ENCODE measurements at places on chromosomes 5 and 9.

DNA sequence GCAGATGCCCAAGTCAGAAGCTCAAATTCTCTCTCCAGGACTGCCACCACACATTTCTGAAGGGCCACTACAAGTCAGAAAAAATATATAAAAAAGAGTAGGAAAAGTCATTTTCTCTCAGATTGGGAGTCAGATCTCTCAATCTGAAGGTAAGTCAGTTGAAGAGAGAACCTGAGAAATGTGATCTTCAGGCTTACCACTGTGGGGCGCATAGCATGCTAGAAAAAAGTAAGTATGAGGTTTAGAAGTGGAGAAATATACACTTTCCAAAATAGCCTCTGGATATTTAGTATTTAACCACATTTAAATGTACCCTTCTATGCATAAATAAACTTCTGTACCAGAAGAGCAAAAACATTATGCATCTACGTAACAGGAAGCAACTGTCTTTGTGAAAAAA, 800.7 kb upstream of the CTNND2 start:
- DNase-seq: no peak

DNA sequence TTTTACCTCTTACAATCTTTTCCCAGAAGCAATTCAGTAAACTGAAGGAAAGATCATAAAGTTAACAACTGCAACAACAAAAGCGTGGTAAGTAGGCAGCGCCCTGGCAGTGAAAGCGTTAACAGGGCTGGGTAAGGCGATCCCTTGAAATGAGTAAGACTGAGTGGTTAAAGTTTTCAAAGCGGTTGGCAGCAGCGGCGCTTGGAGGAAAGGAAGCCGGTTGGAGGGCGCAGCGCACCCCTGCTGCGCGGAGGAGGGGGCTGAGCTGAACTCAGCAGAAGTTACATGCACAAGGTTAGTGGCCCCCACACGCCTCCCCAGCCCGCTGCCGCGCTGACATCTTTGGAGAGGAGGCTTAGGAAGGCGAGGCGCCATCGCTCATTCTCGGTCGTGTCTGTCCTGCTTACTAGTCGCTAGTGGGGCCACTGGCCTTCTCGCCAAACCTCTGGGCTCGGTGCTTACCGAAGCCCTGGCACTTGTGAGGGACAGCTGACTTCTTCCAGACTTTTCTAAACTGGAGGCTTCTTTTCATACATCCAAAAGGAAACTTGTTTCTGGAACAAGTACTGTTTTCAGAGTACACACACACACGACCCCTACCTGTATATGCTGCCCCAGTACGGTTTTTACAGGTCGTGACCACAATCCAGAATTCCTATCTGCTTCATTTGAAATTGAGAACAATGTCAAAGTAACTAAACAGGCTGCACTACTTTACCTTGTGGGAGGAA, at the start of gene SH3RF2:
Gene SH3RF2 (plus strand): TSS at position 178 of the 731 bp plus-strand sequence. CDS start 1,351 bp downstream, outside the sequence.
- DNase-seq: no peak

DNA sequence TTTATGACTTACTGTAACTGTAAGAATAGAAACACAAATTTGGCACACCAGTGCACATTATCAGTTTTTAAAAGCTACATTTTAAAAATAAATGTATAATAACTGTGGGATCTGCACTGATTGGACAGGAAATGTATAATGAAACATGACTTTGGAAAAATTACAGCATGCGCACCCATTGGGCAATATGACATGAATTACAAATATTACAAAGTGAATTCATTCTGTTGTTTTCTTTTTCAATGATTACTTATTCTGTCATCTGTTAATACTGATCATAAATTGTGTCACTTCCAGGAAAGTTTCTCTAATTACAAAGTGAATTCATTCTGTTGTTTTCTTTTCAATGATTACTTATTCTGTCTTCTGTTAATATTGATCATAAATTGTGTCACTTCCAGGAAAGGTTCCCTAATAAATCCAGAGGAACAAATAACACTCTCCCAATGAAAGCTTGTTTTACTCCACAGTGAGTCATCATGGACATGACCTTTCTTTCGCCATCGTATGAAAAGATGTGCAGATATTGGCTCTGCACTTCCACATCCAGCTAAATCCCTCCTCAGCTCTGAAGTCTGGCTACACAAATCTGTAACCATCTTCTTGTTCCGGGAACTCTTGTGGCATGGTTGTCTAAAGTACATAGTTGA, 297.0 kb upstream of the HAPLN1 start:
- no peak for DNase-seq

DNA sequence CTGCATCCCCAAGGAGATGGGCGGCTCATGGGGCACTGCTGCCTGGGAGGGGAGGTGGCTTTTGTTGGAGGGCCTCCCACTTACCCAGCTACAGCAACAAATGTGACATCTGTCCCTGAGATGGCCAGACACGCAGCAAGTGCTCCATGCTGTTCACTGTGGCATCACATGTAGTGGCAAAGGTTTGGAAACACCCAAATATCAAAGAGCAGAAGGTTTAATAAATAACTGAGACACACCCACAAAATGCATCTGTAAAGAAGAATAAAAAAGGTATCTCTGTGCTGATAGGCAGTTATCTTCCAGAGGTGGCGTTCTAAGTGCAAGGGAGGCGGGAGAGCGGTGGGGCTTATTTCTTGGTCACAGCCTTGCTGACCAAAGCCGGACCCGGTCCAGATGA, 23.3 kb upstream of the CLPTM1L start:
- no peak for DNase-seq

GRCh38 chr5:5633579-5633978, 211.1 kb downstream of the ICE1 start:
- no peak for DNase-seq

- no peak for DNase-seq
Measured at GRCh38 chr9:79470954-79471353, 100.8 kb upstream of the TLE4 start.

DNA sequence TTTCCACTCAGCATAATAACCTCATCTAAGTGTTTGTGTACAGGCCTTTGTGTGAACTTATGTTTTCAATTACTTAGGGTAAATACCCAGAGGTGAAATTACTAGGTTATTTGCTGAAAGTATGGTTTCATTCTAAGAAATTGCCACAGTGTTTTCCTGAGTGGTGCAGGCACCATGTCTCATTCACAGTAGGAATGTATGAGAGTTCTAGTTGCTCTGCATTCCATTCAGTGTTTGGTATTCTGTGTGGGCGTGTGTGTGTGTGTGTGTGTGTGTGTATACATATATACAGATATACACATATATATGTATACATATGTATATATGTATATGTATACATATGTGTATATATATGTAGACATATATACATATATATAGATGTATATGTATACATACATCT, 8.8 kb upstream of the SVEP1 start:
- DNase-seq: no peak

- no peak for DNase-seq
Measured at GRCh38 chr9:97774673-97775072, 77.5 kb upstream of the XPA start.

GRCh38 chr5:96076451-96076850, 114.8 kb upstream of the ELL2 start:
- no peak for DNase-seq

GRCh38 chr9:8436786-8437185, 637.2 kb upstream of the DMAC1 start:
- no peak for DNase-seq

- no peak for DNase-seq
Measured at GRCh38 chr9:137314561-137315560, 12.8 kb upstream of the NRARP start.

DNA sequence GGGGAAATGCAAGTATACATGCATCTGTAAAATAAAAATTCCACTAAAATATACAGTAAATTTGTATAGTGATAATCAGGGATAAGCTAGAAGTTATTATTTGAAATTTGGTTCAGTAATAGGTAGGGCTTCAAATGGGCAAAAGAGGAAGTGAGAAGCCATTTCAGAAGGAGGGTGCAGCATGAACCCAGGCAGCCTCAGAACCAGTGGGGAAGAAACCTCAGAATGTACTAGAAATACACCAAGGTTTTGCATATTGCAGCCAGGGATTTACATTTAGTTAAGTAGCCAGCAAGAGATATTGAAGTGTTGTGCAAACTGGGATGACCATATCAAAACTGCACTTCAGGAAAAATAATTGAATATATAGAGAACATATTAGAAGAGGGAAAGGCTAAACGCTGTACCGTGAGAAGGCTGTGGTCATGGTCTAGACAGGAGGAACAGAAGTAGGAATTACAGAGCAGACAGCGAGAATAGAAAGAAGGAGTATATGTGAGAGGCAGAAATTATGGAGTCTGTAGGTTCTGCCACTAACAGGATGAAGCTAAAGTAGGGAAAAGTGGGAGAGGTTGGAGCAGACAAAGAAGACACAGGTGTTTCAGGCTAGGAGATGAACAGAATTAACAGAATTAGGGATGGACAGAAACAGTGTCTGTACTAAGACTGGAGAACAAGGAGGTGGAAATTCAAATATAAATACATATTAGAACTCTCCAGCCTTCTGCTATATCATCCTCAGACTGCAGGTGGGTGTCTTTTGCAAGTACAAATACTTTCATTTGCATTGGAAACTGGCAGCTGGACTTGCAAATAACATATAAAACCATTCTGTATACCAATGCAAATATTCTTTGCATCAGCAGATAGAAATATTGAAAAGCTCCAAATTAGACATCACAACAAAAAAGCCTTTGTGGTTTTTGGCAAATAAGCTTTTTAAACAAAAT, 335.6 kb downstream of the ZNF608 start:
- DNase-seq: no peak

GRCh38 chr5:87015901-87016300, 251.8 kb upstream of the RASA1 start:
- no peak for DNase-seq

- no peak for DNase-seq
Measured at GRCh38 chr5:174807471-174807870, 83.1 kb downstream of the MSX2 start.

DNA sequence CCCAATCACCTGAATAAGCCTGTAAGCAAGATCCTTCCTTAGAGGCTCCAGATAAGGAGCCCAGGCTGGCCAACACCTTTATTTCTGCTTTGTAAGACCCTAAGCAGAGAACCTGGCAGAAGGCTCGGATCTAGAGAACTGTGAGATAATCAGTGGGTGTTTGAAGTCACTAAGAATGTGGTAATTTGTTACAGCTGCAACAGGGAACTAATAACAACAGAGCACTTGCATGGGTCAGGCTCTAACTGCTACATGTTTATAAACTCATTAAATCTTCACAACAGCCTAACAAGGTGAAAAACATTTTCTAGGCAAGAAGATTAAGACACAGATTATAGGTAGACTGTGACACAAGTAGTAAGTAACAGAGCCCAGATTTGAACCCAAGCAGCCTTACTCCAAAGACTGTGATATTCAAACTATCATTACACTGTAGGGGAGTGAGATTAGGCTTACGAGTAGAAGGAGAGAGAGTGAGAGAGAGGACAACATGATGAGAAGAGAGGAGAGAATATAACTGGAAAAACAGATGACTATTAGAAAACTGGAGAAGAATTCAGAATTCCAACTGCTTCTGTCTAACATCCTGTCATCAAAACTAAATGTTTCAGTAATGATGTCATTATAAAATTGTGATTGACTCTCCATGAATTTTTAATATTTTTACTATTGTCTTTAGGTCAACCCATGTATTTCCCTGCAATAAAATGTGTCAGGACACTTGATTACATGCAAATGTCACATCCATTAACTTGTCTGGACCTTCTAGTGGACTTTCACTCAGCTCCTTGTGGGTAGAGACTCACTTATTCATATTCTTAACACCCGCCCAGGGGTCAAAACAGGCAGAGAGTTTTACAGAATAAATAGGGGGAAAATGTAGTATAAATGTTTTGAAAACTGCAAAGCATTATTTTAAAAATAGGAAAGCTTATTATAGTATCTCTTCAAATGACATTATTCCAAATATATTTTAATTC, 290.9 kb upstream of the RGMB start:
- no peak for DNase-seq

GRCh38 chr5:124997186-124997893, 250.9 kb upstream of the ZNF608 start:
- no peak for DNase-seq

DNA sequence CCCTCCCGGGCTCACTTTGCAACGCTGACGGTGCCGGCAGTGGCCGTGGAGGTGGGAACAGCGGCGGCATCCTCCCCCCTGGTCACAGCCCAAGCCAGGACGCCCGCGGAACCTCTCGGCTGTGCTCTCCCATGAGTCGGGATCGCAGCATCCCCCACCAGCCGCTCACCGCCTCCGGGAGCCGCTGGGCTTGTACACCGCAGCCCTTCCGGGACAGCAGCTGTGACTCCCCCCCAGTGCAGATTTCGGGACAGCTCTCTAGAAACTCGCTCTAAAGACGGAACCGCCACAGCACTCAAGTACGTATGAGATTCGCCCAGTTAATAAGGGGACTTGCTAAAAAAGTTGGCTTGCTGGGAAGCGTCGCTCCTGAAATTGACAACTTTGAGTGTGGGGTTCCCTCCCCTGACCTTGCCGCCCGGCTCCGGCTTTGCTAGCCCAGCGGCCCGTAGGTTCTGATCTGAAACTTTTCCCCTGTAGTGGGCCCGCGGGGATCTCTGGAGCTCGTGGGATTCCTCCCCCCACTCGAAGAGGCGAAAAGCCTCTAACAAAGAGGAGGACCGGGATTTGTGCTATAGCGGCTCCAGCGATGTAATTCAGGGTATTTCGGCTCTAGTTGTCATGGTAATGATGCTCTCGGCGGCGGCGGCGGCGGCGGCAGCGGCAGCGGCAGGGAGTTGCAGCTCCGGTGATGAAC, 572 bp downstream of the NR4A3 start:
- DNase-seq: peak; percentile 19

DNA sequence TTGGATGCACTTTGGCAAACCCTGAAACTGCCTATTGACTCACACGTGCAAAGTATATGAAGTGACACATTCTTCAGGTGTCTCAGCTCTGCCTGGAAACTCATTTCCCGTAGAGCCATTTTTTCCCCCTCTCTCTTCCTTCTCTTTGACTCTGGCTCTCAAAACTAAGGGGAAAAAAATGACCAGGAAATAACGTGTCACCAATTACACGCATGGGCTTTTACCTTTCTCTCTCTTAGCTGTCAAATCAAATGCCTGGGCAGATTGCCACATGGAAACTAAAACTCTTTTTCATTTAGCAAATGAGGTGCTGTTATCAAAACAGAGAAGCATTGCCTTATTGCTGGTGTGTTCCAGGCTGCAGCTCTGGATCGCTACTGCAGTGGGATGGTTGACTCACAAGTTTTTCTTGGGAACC, 18.3 kb upstream of the IFNK start:
- no peak for DNase-seq

GRCh38 chr9:98378794-98379193, 123.3 kb upstream of the TBC1D2 start:
- no peak for DNase-seq

GRCh38 chr9:115328228-115328627, 210.3 kb upstream of the TNC start:
- no peak for DNase-seq

DNA sequence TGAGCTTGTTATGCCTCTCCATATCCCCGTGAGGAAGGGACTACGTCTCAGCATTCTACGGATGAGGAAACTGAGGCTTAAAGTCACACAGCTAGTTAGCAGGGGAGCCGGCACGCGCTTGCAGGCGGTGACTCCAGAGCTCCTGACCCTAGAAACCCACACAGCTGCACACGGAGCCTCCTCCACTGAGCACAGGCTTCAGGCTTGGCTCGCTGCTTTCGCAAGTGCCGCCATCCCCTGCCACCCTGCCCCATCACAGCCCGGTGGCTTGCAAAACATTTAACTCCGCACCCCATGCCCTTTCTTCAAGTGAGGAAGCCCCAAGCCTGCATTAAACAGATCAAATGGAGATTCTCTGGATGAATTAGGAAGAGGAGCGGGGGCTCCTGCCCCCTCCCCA, 138.3 kb downstream of the HSD17B3 start:
- no peak for DNase-seq

- DNase-seq: no peak
Measured at GRCh38 chr9:133221177-133221809, 12.2 kb upstream of the OBP2B start.

GRCh38 chr5:109706095-109706494, 16.4 kb downstream of the MAN2A1 start:
- DNase-seq: no peak
